ENCODE measurements at places on chromosomes 3 and 15.

GRCh38 chr3:171169866-171170265 lies 143.3 kb upstream of the SLC2A2 start:
- DNase-seq = no peak

GRCh38 chr15:23910030-23910429 lies 222.9 kb upstream of the NDN start:
- no peak for DNase-seq

- no peak for DNase-seq
These were observed 28.6 kb downstream of the TFDP2 start for GRCh38 chr3:142120707-142121106.

DNA sequence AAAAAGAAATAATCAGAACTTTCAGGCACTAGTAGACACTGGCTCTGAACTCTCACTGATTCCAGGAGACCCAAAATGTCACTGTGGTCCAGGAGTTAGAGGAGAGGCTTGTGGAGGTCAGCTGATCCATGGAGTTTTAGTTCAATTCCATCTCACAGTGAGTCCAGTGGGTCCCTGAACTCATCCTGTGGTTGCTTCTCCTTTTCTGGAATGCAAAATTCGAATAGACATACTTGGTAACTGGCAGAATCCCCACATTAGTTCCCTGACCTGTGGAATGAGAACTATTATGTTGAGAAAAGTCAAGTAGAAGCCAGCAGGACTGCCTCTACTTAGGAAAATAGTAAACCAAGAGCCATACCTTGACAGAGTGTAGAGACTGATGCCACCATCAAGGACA lies 87.3 kb upstream of the OXTR start:
- peak; percentile 61 for DNase-seq

DNA sequence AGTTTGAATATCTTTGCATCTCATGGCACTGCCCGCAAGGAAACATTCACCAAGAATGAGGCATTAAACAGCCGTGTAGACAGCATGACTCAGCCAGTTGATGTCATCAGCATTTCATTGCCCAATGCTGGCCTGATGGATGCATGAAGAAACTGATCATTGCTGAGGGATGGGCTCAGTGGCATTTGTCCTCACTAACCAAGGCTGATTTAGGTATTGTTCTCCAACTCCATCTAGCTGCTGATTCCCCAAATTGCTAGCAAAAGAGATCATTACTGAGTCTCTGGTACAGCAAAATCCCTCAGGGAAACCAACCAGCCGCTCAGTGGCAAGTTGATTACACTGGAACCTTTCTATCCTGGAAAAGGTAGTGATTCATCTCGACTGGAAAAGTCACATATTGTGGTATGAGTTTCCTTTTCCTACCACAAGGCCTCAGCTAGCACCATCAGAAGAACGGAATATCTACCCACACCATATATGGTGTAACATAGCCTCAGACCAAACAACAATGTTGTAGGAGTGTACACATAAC lies 186.5 kb upstream of the GAP43 start:
- DNase-seq = peak; percentile 95

DNA sequence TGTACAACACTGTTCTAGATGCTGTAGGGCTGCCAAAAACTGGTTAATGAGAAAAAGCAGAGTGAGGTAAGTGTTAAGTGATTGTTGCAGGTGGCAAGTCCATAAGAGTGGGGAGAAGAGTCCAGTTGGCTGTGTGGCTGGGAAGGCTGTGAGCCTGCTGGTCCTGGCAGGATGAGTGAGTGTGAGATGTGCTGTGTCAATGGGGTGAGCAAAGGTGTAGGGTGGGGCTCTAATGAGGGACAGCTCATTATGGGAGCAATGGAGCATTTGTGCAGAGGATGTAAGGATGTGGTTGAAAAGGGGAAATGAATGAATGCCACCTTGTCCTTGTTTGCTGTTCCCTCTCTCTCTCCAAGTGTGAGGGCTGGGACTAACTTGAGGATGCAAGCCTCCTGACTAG lies 145.3 kb upstream of the ROPN1 start:
- DNase-seq = no peak

DNA sequence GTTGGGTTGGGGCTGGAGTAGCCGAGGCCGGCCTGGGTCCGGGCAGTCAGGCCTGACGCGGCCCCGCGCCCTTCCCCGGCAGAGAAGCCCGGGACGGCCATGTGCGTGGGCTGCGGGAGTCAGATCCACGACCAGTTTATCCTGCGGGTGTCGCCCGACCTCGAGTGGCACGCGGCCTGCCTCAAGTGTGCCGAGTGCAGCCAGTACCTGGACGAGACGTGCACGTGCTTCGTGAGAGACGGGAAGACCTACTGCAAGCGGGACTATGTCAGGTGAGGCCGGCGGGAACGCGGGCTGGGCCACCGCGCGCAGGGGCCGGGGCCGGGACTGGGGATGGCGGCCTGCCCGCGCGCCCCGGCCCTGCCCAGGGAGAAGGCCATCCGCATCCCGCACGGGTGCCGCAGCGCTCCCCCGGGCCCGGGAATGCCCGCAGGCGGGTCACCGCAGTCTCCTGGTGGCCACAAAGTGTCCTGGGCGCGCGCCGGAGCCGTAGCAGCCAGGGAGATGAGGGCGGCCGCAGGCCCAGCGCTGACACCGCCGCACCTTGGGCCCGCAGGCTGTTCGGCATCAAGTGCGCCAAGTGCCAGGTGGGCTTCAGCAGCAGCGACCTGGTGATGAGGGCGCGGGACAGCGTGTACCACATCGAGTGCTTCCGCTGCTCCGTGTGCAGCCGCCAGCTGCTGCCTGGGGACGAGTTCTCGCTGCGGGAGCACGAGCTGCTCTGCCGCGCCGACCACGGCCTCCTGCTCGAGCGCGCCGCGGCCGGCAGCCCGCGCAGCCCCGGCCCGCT lies 1.3 kb downstream of the ISL2 start:
- DNase-seq = no peak

DNA sequence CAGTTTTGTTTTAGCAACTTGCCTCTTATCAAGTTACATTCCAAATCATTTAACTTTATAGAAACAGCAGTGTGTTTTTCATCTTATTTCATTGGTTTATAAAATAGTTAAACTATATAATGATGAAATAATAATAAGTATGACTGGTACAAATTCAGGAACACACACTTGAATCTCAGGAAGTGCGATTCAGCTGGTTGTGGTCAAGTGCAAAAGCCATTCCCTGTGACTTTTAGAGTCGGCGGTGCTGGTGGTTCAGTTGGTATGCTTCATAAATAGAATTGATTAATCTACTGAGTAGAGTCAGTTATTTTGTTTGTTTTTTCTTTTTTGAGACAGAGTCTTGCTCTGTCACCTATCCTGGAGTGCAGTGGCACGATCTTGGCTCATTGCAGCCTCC lies 22.7 kb downstream of the SACM1L start:
- DNase-seq = no peak

GRCh38 chr3:53708001-53708621 lies 138.1 kb downstream of the CHDH start:
- no peak for DNase-seq

- no peak for DNase-seq
These were observed 428.7 kb upstream of the EPHA3 start for GRCh38 chr3:88678747-88679146.

GRCh38 chr3:36993326-36994283 lies at the start of gene MLH1:
Gene MLH1, plus strand, starts transcription at chr3:36993518. Its CDS starts 30 bp downstream, at chr3:36993548.
- peak; percentile 96 for DNase-seq

DNA sequence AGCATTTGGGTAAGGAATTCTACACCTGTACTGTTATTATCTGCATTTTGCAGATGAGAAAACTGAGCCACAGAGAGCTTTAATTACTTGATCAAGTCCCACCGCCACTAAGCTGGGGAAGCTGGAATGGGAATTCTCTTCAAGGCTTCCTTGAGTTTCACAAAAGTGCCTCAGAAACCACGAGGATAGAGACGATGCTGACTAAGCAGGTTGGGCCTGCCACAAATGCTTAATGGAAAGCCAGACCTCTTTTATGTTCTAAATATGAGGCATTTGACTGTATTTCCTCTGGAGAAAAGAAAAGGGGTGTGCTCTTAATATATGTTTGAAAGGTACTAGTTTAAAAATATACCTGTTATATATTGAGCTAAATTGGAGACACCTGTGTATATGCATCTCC lies 34.7 kb downstream of the ADAMTS9 start:
- no peak for DNase-seq

- no peak for DNase-seq
These were observed 58.8 kb downstream of the LSM3 start for GRCh38 chr3:14237457-14237856.

GRCh38 chr15:101481917-101482525 lies 7.5 kb downstream of the PCSK6 start:
- no peak for DNase-seq

GRCh38 chr3:139430493-139430892 lies 41.0 kb upstream of the COPB2 start:
- DNase-seq = peak; percentile 22

DNA sequence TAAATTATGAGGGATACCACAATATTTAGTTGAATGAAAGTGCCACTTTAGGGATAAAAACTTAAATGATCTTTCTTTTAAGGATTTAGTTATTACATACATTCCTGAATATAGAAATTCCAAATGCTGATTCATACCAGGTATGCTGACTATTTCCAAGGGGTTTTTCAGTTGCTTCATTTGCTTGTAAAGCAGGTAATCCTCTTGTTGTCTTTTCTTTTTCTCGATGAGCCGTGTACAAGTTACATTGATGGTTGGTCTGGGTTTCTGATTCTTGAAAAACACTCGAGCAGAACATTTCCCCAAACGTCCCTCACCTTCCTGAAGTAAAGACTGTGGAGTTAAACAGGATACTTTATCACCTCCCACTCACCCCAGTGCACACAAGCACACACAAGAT lies 21.7 kb downstream of the RARRES1 start:
- DNase-seq = no peak

DNA sequence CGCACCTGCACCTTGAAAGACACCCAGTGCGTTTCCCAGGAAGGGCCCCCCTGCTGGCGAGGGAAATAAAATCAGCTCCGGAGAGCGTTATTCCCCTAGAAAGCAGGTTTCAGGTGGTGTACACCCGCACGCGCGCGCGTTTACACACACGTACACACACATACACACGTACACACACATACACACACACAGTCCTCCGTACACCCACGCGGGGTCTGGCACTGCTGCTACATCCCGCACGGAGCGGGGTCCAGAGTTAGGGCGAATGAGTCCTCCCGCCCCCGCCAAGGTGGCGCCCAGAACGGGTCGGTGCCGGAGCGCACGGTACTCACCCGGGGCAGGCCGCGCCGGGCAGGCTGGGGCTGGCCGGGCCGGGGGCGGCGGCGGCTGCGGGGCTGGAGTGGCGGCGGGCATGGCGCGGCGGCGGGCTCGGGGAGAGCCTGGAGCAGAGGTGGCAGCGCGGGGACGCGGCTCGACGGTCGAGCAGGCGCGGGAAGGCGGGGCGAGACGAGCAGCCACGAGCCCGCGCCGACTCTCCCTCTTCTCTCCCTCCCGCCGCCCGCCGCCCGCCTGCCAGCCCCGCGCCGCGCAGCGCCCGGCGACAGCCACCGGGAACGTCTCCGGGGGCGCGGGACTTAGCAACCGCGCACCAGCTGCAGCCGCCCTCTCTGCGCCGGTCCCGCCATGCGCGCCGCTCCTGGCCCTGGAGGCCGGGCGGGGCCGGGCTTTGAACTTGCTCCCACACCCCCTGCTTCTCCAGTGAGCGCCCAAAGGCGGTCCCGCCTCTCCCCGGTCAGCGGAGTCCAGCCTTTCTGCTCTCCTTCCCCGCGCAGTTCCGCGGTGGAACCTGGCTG lies at the start of gene DCLK3:
Gene DCLK3 (minus strand): TSS at position 704 of the 854 bp plus-strand sequence. CDS start 290 bp downstream, at position 414.
- DNase-seq = peak; percentile 18

DNA sequence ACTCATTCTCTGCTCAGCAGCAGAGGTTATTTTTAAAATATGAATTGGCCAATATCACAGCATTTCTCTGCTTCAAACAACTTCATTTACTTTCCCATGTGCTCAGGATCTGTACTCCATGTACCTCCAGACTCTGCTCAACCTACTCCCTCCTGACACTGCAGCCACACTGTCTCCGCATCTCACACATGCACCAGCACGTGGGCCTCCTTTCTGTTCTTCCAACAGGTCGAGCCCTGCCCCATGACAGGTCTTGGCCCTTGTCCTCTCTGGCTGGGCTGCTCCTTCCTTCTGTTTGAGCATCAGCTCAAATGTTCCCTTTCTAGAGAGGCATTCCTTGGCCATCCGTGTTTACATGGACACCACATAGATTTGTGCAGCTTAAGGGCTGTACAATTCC lies 195.7 kb downstream of the EBLN2 start:
- no peak for DNase-seq
